ENCODE measurements at places on chromosomes 12 and 14.

DNA sequence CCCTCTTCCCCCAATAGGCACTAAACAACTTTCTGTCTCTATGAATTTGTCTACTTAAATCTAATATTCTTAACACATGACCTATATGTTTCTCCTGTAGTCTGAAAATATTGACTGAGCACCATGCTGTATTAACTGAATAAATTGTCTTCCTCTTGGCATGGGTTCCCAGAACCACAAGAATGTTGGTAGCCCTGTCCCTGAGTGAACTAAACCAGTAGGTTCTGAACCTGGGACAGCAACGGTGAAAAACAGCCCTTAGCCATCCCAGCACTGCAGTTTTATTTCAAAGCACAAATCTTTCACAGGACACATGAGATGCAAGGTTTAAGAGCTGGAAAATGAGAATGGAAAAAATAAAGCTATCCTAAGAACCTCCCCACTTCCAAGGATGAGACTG, 20.4 kb upstream of the HSP90B1 start:
- no peak for DNase-seq

DNA sequence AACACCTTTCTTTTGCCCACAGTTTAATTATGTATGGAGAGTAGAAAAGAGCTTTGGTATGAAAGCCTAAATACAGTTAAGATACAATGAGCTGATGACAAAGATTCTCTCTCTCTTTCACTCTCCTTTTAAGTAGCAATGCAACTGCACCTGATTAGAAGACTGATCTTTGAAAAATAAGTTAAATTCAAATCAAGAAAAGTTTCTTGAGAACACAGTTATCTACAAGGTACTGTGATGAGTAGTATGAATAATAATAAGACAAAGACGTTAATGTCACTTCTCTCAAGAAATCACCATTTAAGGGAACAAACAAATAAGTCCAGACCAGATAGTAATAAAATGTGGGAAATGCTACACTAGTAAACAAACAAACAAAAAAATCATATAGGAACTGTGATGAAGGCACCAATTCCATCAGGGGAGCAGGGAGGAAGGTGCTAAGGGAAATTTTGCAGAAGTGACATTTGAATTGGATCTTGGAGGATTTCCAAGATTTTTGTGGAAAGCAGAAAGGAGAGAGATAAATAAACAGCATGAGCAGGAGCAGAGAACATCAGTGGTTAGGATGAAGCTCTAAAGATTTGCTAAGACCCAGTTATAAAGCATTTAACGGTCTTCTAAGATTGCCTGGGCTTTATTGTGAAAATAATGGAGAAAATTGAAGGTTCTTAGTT, 65.2 kb upstream of the STK38L start:
- no peak for DNase-seq

GRCh38 chr12:74646831-74647230, 109.2 kb downstream of the ATXN7L3B start:
- DNase-seq = no peak

- DNase-seq = peak; percentile 53
These were observed 751 bp downstream of the GDF11 start for GRCh38 chr12:55743406-55744339.

DNA sequence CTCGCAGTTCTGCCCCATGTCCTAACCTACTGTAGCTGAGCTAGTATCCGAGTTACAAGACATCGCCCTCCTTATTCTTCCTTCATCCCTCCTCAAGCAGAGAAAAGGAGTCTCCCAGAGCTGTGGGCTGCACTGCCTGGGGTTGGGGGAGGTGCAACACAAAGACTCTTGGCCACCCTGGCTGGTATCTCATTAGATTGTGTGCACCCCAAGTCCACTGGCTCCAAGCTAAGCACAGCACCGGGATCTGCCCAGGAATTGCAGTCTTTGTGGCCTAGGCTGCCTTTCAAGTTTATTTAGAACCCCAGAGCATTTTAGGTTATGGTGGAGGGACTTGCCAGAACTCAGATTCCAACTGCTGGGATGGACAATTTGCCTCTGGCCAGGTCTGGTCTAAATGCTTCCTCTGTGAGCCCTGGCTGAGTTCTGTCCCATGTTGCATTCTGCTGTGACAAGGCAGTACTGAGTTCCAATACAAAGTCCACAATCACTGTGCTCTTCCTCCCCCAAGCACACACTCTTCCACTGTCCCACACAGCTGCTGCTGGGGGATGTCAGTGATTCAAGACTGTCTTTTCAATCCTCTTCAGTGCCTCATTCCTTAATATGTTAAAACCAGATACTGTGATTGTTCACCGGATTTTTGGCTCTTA, 169.6 kb upstream of the CLEC14A start:
- no peak for DNase-seq

- DNase-seq = no peak
These were observed 33.2 kb downstream of the AKAP3 start for GRCh38 chr12:4615667-4616066.

DNA sequence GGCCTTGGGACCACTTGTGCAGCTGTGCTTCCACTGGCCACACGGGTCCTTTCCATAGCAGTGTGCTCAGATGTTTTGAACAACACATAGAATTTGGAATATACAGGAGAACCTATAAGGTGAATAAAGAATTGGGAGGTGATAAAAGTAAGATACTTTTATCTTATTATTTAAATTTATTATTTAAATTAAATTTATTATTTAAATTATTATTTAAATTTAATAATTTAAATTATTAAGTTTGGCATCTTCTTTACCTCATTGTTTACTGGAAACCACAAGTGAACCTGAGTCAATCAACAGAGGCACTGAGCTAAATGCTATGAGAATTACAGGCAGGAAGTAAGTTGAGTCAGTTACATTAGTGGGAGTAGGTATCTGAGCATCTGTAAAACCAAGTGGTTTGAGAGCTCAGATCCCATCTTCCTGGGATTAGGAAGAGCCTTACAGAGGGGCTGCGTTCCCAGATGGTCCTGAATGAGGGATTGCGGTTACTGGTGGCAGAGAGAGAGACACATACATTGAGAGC, 103.1 kb downstream of the ESR2 start:
- DNase-seq = no peak

DNA sequence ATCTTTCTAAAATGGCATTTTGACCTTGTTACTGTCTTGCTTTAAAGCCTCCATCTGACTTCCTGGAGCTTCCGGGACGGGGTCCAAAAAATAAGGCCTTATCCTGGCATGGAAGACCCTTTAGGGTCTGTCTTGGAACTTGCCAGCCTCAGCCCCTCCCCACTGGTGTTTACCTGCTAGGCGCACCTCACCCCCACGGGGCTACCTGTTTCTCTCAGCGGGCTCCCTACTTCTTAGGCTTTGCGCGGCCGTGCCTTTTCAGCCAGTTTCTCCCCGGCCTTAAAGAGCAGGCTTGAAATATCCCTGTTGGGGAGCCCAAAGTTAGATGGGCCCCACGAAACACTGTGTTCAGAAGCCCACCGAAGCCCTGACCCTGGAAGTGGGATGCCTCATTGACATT, 5.1 kb downstream of the RTL1 start:
- no peak for DNase-seq

DNA sequence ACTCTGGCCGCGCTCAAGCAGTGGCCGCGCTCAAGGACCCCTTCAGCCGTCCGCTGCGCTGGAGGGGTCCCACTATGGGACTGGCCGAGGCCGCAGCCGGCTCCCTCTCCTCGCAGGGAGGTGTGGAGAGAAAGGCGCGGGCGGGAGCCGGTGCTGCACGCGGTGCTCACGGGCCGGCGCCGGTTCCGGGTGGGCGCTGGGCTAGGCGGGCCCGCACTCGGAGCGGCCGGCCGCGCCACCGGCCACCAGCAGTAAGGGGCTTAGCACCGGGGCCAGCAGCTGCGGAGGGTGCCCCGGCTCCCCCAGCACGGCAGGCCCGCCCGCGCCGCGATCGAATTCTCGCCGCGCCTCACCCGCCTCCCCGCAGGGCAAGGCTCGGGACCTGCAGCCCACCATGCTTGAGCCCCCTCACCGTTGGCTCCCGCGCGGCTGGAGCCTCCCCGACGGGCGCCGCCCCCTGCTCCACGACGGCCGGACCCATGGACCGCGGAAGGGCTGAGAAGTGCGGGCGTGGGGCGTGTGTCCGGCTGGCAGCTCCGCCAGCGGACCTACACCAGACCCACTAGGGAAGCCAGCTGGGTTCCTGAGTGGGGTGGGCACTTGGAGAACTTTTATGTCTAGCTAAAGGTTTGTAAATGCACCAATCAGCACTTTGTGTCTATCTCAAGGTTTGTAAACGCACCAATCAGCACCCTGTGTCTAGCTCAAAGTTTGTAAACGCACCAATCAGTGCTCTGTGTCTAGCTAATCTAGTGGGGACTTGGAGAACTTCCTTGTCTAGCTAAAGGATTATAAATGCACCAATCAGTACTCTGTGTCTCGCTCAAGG, 49.5 kb downstream of the KLHL28 start:
- no peak for DNase-seq

DNA sequence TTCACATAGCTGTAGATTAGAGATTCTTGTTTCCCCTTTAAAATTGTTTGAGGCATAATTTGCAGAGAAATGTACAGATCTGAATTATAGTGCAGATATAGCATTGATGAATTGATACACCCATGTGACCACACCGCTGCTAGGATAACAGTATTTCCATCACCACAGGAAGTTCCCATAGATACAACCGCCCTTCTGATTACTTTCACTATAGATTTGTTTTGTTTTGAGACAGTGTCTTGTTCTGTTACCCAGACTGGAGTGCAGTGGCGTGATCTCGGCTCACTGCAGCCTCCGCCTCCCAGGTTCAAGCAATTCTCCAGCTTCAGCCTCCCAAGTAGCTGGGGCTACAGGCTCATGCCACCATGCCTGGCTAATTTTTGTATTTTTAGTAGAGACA, 8.8 kb upstream of the ASPG start:
- no peak for DNase-seq

DNA sequence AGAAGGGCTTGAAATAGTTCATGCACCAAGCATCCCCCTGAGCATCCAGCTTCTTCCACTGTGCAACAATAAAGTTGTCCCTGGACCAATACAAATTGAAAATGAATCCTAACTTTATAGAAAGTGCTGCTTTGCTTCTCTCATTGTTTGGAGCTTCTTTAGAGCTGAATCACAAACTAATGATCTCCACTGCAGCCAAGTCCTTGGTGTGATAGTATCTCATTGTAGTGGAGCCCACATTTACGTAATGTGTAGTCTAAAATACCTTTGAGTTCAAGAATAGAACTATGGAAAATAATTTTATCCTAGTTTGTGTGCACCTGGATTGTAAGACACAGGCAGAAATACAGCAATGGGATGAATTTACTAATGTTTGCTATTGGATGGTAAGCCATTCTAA, 319.9 kb downstream of the EGLN3 start:
- DNase-seq = no peak

- no peak for DNase-seq
These were observed 114.2 kb downstream of the BRMS1L start for GRCh38 chr14:35940291-35940690.

GRCh38 chr12:57657744-57658143, 24.7 kb upstream of the B4GALNT1 start:
- DNase-seq = no peak

- DNase-seq = peak; percentile 72
These were observed 603 bp downstream of the PABPN1 start for GRCh38 chr14:23321572-23322547.

DNA sequence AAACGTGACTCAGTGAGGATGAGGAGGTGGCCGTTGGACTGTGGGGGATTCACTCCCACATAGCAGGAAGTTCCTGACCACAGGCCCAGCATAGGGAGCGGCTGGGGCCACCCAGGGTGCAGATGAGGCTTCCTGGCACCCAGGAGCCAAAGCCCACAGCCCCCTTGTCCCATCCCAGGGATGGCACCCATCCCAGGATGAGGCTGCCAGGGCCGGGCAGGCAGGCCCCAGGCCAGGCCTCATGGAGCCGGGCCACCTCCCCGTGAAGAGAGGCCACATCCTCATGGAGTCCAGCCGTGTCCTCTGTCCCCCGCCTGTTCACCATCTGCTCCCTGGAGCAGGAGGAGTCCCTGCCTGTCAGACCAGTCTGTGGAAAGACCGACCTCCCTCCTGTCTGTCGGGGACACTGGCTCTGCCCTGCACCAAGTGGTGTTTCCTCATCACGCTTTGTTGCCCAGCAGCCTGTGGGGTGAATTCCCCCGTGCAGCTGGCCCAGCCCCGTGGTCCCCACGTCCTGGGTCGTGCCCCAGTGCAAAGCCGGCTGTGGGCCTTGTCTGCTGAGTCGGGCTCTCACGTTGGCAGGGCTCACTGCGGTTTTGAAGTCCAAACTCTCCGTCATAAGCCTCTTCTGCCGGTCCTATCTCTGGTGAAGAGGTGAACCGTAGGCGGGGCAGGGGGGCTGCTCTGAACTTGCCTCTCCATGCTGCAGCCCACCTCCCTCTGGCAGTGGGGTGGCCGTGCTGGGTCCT, 24.5 kb downstream of the MMP17 start:
- no peak for DNase-seq

DNA sequence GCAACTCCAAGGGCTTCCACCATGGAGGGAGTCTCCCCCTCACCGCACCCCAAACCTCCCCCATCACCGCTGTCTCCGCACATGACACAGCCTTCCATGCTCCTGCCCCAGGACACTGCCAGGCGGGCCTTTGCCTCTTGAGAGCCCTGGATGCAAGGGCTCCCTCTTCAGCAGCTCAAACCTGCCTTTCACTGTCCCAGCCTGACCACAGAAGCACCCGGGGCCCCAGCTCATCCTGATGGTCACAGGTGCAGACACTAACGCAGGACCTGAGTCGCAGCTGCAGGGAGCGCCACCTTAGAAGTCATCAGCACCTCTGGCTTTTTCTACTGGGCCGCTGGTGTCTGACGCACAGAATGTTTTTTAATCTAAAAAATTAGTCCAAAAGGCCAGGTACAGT, 54.0 kb downstream of the SYNE3 start:
- DNase-seq = no peak

GRCh38 chr14:104633276-104634137, 28.9 kb upstream of the TMEM179 start:
- DNase-seq = peak; percentile 73

DNA sequence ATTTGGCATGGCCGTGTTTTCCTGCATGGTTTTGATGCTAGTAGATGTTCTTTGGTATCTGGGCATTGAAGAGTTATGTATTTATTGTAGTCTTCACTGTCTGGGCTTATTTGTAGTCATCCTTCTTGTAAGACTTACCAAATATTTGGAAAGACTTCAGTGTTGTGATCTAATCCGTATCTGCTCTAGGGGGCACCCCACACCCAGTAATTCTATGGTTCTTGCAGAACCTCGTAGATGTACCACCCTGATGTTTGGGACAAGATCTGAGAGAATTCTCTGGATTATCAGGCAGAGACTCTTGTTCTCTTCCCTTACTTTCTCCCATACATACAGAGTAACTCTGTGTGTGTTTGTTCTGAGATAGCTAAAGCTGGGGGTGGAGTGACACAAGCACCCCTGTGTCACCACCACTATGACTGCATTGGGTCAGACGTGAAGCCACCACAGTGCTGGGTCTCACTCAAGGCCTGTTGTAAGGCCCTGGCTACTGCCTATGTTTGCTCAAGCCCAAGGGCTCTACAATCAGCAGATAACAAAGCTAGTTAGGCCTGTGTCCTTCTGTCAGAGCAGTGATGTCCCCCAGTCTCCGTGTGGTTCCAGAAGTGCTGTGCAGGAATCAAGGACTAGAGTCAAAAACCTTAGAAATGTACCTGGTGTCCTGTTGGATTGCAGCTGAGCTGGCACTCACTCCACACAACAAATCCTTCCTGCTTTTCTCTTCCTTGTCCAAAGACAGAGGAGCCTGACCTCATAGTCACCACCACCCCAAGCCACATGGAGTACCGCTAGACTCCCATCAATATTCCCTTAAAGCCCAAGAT, 9.6 kb downstream of the RDH16 start:
- DNase-seq = no peak

All from hypothalamus (tissue), 51 donors.